NCI-H1092 (cell line): ENCODE measurements at places on chromosomes 12 and 14.

DNA sequence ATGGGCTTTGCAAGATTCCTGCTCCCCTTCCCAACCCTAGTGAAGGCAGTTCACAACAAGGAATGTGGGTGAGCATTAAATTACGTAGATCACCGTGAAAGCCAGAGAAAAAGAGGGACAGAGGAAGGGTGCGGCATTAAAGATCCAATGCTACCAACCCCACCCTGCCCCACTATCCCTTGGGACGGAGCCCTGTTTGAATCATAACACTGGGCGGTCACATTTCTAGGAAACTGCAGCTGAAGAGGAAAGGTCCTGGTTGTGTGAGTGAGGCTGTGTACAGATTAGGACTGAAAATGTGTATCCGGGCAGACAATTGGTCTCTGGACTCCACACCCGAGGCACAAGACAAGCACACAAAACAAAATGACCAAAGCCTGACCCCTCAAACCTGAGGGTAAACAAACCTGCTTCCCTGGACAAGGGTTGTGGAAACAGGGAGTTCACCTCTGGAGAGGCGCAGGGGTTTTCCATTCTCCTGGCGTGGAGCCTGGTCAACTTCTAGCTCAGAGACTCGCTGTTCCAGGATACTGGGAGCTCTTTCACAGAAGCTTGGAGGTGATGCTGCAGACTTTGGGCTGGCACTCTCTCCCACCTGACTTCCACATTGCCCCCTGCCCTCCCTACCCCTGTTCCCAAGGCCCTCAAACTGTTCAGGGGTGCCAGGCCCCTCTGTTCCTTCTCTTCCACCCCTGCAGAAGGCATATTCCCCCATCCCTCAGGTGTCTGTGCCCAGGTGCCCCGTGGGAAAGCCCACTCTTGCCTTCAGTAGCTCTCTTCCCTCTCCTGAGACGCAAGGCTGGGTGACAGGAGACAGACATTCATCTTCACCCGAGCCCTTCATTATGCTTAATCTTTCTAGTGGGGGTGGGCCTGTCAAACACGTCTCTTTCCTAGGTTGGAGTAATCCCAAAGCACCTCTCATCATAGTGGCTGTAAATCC lies 16.5 kb downstream of the NINJ2 start:
- DNase-seq = no peak

DNA sequence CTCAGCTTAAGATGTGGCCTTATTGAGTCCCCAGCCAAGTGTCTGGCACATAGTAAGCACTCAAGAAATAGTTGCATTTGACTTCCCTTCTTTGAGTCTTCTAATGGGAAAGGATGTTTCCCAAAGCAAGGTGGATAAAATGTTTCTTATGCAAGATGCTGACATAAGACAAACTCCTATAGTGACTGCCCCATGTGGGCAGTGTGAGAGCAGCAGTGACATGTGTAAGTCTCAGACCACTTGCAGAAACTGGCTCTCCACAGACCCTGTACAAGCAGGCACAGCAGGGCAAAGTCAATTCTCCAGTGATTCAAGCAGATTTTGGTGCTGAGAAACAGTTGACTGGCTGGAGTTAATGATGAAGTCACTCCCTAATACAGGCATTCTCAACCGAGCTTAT lies 255.3 kb downstream of the ANO2 start:
- DNase-seq = no peak

DNA sequence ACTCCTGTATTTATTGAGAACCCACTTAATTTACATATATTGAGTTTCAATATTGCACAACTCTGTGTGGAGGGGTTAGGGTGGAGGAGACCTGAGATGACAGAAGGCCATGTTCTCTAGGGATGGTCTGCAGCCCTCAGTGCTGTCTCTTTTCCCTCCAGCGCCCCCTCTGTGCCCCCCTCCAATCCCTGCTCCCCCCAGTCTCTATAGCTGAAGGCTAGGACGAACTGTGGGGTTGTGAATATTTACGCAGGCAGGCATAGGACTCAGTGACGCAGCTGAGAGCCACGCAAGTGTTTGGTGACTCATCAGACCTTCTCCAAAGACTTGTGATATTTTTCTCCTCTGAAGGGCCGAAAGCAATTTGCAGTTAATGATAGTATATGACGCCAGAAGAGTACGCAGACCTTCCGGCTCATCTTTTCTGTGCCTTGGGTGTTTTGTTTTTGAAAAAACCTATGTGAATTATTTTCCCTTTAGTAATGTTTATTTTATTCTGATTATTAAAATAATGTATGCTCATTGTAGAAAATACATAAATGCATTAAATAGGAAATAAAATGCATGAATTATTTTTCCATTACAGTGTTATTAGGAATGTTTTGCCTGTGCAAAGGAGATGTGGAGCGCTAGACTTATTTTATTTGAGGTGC lies 85.3 kb downstream of the SLC25A47 start:
- DNase-seq = no peak

DNA sequence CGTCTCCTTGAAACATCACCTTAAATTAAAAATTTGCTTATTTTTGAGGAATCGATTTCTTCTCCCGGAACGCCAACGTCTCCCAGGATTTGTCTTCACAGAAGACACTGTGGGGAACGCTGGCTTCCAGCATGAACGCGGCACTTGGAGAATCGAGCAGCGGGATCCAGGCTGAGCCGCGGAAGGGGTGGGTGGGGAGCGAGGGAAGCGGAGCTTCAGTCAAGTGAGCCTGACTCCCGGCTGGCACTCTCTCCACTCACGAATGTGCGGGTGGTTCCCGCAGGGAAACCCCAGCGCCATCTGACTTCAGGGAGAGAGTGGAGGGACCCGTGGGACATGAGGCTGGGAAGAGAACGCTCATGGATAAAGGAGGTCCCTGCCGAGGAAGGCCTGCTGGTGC lies 506.0 kb upstream of the TMEM132C start:
- DNase-seq = no peak

DNA sequence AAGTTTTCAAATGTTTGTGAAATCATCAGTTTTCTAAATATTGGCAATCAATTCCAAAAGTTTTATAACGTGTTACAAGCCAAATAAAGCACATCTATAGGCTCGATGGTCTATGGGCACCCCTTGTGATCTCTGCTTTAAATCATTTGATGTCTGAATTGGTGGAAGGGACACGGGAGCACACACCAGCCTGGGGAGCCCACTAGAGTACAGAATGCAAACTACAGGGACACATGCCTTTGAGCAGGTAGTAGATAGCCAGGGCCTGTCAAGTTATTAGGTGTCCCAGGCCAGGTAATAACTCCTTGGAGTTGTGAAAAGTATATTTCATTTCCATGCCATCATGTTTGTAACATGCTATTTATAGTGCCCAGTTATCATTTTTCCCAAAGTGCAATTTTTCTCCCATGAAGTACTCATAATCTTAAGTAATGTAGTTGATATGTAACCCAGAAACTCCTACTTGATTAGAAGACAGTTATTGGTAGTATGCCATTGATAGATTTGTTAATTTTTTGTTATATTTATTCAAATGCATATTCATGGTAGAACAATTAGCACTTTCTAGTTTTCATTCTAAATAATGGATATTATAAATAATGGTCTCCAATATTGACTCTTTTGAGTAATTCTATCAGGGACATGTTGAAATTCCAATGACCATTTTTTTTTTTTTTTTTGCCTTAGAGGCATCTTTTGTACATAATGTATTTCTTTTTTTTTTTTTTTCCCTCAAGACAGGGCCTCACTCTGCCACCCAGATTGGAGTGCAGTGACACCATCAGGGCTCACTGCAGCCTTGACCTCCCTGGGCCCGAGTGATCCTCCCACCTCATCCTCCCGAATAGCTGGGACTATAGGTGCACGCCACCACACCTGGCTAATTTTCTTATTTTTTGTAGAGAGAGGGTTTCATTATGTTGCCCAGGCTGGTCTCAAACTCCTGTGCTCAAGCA lies 96.9 kb upstream of the FGD4 start:
- no peak for DNase-seq
